ENCODE measurements at places on chromosomes 4 and X.

DNA sequence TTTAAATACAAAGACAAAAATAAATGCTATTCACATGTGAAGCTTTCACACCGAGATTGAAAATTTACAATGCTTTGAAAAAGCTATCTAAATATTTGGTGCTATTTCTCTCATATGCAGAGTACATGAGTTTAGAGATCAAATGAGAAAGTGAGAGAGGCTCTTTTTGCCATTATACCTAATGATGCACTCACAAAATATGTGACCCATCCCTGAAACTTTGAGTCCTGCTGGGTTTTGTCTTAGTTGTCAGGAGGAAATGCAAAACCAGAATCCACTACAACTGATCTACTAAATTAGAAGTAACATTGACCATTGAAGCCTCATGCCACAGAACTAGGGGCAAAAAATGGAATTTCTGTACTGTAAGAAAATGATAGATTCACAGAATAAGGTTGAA is 251.7 kb downstream of the MAPK10 start:
- no peak for DNase-seq

DNA sequence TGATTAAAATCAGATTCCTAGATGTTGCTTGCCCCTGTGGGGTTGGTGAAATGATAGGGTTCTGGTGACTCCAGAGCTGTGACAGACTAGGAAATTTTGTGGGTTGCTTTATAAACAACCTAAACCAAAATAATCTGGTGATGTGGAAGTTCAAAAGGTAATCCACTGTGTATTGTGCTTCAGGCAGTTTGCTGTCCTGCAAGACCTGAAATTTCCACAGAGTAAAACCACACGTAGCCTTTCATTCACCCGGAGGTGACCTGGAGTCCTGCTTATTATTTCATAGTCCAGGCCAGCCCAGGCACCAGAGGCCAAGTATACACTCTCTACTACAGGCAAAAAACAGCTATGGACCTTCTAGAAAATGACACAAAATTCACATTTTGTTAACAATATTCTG is 114.6 kb upstream of the CBR4 start:
- no peak for DNase-seq

DNA sequence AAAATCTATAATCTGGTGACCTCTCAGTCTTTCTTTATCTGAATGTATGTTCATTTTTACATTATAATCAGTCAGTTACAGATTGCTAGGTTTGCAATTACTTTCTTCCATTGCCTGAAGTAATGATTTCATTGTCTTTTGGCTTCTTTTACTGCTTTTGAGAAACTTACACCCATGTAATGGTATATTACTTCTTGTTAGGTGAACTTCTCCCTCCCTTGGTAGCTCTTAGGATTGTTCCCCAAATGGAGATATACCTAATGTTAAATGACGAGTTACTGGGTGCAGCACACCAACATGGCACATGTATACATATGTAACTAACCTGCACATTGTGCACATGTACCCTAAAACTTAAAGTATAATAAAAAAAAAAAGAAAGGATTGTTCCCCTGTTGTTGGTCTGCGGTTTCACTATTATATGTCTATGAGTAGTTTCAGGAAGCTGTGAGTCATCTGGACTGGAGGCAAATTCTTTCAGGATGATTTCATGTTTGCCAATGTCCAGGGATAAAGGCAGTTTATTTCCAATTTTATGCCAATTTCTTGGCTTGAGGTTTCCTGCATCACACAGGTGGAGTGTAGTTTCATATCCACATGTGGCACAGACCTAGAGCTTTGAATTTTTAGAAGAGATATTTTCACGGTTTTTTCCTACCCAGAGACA is 21.8 kb downstream of the SPANXC start:
- DNase-seq = no peak

DNA sequence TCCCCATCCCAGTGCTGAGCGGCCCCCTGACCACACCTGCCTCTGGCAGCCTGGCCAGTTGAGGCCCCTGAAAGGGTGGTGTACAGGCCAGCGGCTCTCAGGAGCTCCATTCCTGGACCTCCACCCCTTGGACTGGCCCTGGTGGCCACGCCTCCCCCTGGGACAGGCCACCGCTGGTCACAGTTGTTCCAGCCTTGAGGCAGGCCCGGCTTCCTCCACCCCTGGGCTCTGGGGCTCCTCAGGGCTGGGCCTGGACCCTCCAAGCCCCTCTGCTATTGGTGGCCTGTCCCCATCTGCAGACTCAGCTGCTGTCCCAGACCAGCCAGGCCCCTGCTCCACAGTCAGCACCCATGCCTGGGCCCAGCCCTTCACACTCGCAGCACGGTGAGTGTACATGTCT is 93.2 kb upstream of the NKX1-1 start:
- no peak for DNase-seq

GRCh38 chr4:186854256-186854655 is 130.6 kb upstream of the FAT1 start:
- DNase-seq = no peak

DNA sequence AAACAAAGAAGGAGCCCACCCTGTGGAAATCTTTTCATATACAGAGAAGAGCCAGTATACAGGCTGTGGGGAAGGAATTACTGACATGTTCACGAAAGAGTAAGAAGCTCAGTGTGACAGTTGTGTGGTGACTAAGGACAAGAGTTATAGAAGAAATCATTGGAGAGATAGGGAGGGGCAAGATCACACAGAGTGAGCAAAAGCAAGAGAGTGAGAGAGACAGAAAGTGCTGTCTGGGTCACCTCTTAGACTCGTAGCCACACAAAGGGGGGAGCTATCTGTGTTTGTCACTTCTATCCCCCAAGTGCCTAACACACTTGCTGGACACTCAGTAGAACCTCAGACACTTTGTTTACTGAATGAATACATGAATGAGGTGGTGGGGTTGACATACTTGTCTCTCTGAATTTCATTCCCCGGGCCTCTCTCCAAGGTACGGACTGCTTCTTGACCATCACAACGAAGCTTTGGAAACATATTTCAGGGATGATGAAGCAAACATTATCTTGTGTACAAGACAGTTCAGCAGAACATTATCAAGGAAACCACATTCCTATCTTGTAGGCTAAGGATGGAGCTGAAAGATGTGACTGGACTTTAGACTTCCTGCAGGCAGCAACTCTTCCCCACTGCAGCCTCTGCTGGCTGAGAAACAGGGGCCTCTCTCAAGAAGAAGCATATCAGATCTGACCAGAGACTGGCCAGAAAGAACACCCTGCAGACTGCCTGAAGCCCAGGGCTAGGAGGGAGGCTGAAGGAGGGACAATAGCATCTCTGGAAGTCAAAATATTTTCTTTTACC is 168.2 kb downstream of the AMELX start:
- DNase-seq = no peak

DNA sequence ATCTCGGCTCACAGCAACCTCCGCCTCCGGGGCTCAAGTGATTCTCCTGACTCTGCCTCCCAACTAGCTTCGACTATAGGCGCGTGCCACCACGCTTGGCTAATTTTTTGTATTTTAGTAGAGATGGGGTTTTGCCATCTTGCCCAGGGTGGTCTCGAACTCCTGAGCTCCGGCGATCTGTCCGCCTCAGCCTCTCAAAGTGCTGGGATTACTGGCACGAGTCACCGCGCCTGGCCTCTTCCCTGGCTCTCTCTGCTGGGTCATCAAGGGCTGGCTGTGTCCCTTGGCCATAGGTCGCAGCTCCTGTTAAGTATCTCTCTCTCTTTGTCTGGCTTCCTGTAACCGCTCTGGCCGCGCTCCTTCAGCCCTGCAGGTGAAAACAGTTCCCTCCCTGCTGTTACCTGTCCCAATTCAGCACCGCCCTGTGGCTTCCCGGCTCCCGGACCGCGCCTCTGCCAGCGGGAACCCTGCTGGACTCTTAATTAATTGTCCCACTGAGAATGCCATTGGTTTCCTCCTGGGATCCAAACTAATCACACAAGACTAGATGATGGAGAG is 1.3 kb upstream of the RGS12 start:
- no peak for DNase-seq

GRCh38 chr4:69503558-69503957 is 7.9 kb upstream of the UGT2B4 start:
- no peak for DNase-seq

DNA sequence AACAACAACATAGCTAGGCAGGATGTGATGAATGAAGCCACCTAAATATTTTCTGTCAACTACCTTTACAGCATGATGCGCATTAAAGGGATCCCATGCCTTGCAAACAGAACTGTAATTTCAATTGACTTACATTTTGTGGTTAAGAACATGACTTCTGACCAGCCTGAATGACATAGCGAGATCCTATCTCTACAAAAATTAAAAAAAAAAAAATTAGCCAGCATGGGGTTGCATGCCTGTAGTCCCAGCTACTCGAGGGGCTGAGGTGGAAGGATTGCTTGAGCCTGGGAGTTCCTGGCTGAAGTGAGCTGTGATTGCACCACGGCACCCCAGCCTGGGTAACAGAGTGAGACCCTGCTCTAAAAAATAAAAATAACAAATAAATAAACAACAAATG is 680.6 kb downstream of the IQCM start:
- no peak for DNase-seq

DNA sequence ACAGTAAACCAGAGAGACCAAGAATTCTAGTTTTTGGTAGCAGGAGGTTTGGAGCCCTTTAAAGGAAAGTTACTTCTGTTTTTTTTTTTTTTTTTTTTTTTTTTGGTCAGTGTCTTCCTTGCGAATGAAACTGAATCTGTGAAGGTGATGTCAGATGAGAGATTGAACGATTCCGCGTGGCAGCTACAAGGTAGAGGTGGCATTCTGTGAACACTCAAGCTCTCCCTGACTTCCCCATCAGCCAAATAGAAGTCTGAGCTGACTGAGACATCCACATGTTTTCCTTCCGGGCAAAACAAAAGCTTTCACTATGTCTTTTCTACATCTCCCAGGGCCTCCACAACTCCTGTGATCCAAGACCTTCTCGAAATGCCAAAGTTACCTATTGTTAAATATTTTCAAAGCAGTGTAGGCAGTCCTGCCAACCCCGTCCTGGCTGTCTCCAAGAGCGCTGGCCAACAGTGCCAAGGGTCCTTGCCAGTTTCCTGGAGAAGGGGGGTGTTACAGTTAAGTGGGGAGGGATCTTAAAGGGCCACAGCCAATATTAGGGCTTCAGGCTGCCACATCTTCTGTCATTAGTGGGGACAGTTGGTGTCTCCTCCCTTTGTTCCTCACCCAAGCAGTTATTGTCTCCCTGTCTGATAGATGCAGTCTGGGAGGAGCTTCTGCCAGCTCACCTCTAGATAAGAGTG is 102.9 kb upstream of the SLC34A2 start:
- DNase-seq = no peak

- no peak for DNase-seq
Observed at GRCh38 chr4:151045907-151046306, 30.8 kb upstream of the LRBA start.

GRCh38 chrX:68428431-68428830 is 4.9 kb downstream of the OPHN1 start:
- DNase-seq = no peak

- no peak for DNase-seq
Observed at GRCh38 chrX:11347300-11347699, 54.1 kb downstream of the AMELX start.

DNA sequence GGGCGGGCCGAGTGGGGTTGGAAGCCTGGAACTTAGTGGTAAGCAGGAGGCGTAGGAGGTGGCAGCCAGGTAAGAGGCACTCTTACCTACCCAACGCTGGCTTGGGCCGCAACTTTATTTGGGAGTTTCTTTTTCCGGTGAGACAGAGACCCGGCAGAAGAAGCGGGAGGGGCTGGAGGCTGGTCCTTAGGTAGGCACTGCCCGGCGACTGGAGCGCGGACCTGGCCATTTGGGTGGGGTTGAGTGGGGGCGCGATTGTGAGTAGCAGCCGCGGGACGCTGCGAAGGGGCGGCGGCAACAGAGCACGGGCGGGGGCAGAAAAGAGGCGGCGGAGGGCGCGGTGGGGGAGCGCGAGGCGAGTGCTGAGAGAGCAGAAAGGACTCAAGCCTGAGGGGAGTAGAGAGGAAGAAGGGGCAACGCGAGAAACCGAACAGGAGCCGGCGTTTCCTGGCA is 334 bp upstream of the POU4F2 start:
- no peak for DNase-seq

- DNase-seq = no peak
Observed at GRCh38 chrX:151736685-151737084, 2.1 kb downstream of the CNGA2 start.

GRCh38 chr4:83449009-83449408 is 6.6 kb downstream of the HELQ start:
- DNase-seq = no peak

DNA sequence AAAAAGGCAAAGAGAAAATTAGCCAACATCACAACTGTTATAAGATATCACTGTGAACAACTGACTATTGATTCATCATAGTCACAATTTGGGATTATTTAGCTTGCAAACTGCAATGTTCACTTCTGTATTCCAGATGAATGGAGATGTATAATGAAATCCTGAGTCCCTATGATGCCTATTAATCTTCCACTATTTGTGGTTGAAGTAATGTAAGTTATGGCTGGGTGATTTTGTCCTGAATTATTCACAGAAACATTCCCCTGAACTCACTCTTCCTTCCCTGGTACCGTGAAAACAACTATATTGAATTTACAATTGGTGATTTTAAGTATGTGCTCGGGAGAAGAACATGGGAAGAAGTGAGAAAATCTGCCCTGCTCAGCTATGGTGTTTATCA is 50.8 kb upstream of the NPFFR2 start:
- no peak for DNase-seq

GRCh38 chr4:168095776-168096406 is 3.6 kb downstream of the ANXA10 start:
- DNase-seq = no peak

DNA sequence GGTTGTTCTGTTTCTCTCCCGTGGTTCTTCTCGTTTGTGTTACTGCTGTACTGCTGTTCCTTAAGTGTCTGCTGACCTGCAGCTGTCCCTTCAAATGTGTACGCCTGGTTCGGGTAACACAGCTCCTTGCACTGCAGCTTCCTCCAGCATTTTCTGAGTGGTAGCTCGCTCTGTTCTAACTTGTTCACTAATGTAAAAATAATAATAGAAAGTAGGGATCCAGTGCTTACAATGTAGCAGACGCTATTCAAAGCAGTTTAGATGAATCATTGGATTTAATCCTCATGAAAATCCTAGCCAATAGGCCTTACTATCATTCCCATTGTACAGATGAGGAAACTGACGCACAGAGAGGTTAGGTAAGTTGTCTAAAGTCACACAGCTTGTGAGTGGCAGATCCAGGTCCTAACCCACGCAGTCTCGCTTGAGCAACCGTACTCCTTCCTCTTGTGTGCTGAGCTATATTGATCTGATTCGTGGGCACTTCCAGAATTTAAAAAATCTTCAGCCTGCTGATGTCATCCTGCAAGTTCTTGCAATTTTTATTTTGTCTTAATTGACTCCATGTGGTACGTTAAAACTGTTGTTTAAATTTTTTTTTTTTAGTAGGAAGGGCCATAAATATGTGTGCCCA is 448.2 kb upstream of the FAT1 start:
- DNase-seq = no peak
